NCI-H526 treated with DMSO at 0.1 percent for 48 hours (cell line): ENCODE measurements at places on chromosomes 12 and 14.

- DNase-seq: no peak
These were observed 16.4 kb upstream of the RNASE12 start for GRCh38 chr14:20607617-20608016.

DNA sequence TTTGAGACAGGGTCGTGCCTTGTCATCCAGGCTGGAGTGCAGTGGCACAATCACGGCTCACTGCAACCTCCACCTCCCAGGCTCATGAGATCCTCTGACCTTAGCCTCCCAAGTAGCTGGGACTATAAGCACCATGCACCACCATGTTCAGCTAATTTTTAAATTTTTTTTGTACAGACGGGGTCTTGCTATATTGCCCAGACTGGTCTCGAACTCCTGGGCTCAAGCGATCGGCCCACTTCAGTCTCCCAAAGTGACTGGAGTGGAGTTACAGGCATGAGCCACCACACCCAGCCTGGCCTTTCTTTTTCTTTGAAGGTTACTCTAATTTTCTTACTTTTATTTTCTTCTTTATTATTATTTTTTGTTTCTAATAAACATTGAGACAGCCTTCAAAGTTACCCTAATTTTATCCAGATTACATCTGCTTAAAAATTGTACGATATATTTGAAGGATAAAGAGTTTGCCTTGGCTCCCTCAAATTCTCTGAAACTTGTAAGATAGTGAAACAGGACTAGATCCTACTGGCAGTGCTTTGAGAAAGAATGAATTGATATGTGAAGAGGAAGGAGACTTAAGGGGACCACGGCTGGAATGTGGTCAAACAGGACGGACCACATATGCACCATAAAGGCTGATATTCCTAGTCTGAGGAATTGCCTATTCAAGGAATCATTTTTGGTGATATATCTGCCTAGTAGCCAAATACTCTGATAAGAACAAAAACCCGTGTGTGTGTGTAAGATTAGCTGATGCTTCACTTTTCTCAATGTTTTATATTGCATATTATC lies 14.1 kb upstream of the SINHCAF start:
- no peak for DNase-seq

DNA sequence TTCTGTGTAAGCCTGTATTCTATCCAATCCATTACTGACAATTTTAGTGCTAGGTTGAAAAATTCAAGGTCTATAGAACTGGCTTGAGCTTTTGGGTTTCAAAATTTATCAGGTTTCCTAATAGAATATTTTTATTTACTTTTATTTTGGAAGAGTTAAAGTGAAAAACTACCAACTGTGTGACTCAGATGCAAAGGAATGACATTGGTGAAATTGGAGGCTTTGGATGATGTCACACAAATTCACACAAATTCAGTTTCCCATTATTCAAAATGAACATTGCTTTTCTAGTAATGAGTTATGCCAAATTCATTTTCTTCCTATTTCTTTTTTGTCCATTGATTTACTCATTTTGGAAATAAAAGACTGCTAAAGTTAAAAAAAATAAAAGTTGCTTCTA lies 186.9 kb downstream of the ALX1 start:
- DNase-seq: no peak

DNA sequence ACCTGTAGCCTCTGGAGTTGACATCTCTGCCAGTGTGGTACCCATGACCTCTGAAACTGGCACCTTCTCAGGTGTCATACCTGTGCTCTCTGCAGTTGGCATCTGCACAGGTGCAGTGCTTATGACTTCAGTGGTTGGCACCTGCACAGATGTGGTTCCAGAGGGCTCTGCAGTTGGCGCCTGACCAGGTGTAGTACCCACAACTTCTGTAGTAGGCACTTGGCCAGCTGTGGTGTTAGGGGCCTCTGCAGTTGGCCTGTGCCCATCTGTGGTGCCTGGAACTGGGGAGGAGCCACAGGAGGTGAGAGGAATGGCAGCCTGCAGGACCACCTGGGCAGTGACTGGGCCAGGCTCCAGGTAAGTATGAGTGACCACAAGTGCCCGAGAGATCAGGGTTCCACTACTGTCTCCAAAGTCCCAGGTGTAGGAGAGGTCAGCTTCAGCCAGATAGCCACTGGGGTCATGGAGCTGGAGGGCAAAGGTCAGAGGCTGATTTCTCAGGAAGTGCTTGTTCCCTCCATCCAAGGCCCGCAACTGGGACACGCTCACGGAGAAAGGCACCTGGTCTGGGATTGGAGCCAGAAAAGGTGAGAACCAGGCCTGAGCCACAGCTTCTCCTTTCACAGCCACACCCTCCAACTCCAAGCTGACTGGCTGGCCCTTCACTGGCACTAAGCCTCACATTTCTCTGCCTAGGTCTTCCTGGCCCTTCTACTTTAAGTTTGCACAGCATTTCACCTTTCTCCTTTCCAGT lies 8.6 kb downstream of the PMEL start:
- DNase-seq: no peak

DNA sequence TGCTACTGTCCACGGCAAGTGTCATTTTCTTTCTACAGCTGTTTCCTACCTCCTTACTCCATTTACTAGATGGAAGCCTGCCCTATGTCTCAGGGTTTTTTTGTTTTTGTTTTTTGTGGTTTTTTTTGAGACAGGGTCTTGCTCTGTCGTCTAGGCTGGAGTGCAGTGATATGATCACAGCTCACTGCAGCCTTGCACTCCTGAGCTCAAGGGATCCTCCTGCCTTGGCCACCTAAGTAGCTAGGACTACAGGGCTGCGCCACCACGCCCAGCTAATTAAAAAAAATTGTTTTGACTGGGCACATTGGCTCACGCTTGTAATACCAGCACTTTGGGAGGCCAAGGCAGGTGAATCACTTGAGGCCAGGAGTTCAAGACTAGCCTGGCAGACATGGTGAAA lies 14.7 kb downstream of the TUBA1A start:
- no peak for DNase-seq

DNA sequence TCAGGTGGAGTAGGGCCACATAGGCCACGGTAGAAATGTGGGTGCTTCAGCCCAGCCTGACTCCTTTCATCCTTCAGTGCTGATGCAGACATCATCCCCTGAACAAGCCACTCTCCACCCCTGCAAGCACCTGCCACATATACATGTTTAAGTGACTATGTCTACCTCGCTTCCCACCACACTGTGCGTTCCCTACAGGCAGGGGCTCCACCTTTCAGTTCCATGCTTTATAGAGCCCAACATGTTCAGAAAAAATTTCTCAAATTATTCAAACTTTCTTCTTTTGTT lies 11.6 kb downstream of the SLC7A7 start:
- no peak for DNase-seq

- DNase-seq: no peak
These were observed 4.6 kb upstream of the SLC22A17 start for GRCh38 chr14:23357261-23357660.

DNA sequence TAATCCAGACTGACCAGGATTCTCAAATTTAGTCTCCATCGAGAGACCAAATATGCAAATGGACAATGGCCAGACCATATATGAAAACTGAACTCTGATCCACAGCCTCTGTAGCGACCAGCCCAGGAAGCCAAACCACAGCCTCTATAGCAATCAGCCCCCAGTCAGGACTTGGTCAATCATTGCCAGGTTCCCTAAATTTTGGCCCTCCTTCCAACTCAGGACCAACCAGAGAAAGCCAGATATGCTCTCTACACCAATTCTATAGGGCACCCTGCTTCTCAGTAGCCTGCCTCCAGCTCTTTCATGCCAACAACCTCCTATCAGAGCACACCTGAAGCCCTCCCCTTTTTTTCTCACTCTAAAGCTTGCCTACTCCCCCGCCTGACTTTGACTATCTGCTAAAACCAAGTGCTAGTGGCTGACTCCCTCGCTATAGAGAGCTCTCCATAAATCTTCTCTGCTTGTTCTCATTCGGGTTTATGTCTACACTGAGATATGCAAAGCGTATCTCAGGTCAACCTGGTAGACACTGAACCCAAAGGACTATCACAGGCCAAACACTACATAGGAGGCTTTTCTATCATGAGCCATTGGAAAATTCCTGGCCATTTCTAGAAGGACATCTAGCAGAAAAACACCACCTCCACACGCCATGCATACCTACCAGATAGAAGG lies 110.5 kb upstream of the FUT8 start:
- DNase-seq: peak; percentile 69

GRCh38 chr14:33848706-33849454 lies 102.0 kb downstream of the EGLN3 start:
- DNase-seq: peak; percentile 94

- no peak for DNase-seq
These were observed 68.0 kb upstream of the IFNG-AS1 start for GRCh38 chr12:67921286-67921685.
